Tibial artery (tissue), 4 donors: ENCODE measurements at places on chromosomes 3 and 15.

- no peak overlapping the region for H3K4me3 ChIP-seq
- no peaks in the 10 kb centered on the region for H3K36me3 ChIP-seq
- H3K27me3 ChIP-seq, result no peaks in the 10 kb centered on the region
- H3K27ac ChIP-seq, result no peak overlapping the region
- no peaks in the 10 kb centered on the region for H3K4me1 ChIP-seq
Measured at GRCh38 chr3:187769771-187770170, 24.5 kb upstream of the BCL6 start.

- no peak overlapping the region for H3K4me3 ChIP-seq
- no peaks in the 10 kb centered on the region for H3K27me3 ChIP-seq
- peaks cover 94% of the 10 kb centered on the region for H3K4me1 ChIP-seq
- no peaks in the 10 kb centered on the region for H3K36me3 ChIP-seq
Measured at GRCh38 chr15:98845138-98845884, 162.3 kb downstream of the PGPEP1L start.

DNA sequence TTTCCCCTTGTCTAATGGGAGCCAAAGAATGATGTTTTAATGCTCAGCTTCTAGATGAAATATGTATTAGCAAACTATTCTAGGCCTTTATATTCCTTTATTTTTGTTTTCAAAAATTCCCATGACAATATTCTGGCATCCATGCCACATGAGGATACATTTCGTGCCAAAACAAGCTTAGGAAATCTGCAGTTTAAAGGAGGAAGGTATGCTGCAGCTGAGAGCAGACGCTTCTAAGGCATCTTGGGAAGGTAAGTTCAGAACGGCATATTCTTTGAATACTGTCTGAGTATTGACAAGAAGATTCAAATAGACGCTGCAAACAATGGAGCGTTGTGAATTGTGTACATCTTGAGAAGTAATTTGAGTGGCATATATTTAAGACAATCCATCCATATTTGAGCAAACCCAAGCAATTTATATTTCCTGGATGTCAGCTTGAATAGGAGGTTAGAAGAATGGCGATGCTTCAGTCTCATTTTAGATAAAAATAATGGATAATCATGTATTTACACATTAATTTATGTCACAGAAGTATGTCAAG lies 158.6 kb downstream of the RAP2B start:
- no peak overlapping the region for H3K27ac ChIP-seq
- no peak for DNase-seq
- H3K27me3 ChIP-seq, result no peaks in the 10 kb centered on the region
- H3K4me3 ChIP-seq, result no peak overlapping the region
- no peaks in the 10 kb centered on the region for H3K4me1 ChIP-seq

GRCh38 chr3:79405183-79405582 lies 362.6 kb downstream of the ROBO1 start:
- no peak for DNase-seq
- H3K27ac ChIP-seq, result no peak overlapping the region
- no peaks in the 10 kb centered on the region for H3K36me3 ChIP-seq
- H3K4me3 ChIP-seq, result no peak overlapping the region
- no peaks in the 10 kb centered on the region for H3K27me3 ChIP-seq
- H3K4me1 ChIP-seq, result no peaks in the 10 kb centered on the region

GRCh38 chr3:155736381-155736780 lies 8.5 kb downstream of the PLCH1 start:
- H3K27ac ChIP-seq, result no peak overlapping the region
- H3K27me3 ChIP-seq, result no peaks in the 10 kb centered on the region
- H3K36me3 ChIP-seq, result no peaks in the 10 kb centered on the region
- H3K4me1 ChIP-seq, result no peaks in the 10 kb centered on the region
- DNase-seq, result no peak

GRCh38 chr15:33636234-33636633 lies 325.5 kb downstream of the RYR3 start:
- H3K27ac ChIP-seq, result no peak overlapping the region
- H3K4me3 ChIP-seq, result no peak overlapping the region

GRCh38 chr3:121752261-121752660 lies 2.7 kb upstream of the GOLGB1 start:
- no peaks in the 10 kb centered on the region for H3K36me3 ChIP-seq
- H3K4me1 ChIP-seq, result peaks cover 9% of the 10 kb centered on the region
- DNase-seq, result no peak
- no peak overlapping the region for H3K27ac ChIP-seq

- H3K36me3 ChIP-seq, result no peaks in the 10 kb centered on the region
- H3K27me3 ChIP-seq, result no peaks in the 10 kb centered on the region
- DNase-seq, result peak; percentile 23
- peak overlapping the region; percentile 78 for H3K27ac ChIP-seq
Measured at GRCh38 chr15:67124111-67124510, 58.7 kb downstream of the SMAD3 start.

- DNase-seq, result peak; percentile 41
- no peaks in the 10 kb centered on the region for H3K27me3 ChIP-seq
- H3K4me3 ChIP-seq, result peak overlapping the region; percentile 72
Measured at GRCh38 chr3:36944012-36944640, 728 bp downstream of the TRANK1 start.

- H3K4me3 ChIP-seq, result no peak overlapping the region
- H3K27ac ChIP-seq, result peak overlapping the region; percentile 12
- no peak for DNase-seq
- H3K4me1 ChIP-seq, result no peaks in the 10 kb centered on the region
- H3K27me3 ChIP-seq, result no peaks in the 10 kb centered on the region
- H3K36me3 ChIP-seq, result no peaks in the 10 kb centered on the region
Measured at GRCh38 chr3:123758081-123758564, 126.0 kb downstream of the MYLK start.

DNA sequence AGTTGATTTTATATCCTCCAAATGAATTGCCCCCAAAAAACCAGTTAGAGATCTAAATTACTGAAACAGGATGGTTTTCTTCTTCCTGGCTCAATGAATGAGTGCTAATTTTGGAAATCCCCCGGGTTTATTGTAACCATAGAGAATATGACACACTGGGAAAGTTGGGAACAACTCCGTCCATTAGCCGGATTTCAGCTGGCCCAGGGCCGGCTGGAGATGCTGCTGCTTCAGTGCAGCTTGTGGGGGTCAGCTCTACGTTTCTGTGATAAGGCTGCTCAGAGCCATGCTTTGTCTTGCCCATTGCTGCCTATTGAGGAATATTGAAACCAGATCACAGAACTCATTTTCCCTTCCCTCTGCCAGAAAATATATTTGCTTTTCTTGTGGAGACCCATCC lies 20.3 kb downstream of the GYG1 start:
- no peaks in the 10 kb centered on the region for H3K27me3 ChIP-seq
- DNase-seq, result no peak
- peaks cover 25% of the 10 kb centered on the region for H3K36me3 ChIP-seq

- no peaks in the 10 kb centered on the region for H3K27me3 ChIP-seq
- H3K36me3 ChIP-seq, result peaks cover 38% of the 10 kb centered on the region
- H3K27ac ChIP-seq, result no peak overlapping the region
- no peak overlapping the region for H3K4me3 ChIP-seq
Measured at GRCh38 chr3:138396752-138397410, 37.5 kb upstream of the ESYT3 start.

GRCh38 chr15:82847703-82848102 lies 38.3 kb downstream of the WHAMM start:
- no peaks in the 10 kb centered on the region for H3K36me3 ChIP-seq
- no peak overlapping the region for H3K4me3 ChIP-seq
- no peaks in the 10 kb centered on the region for H3K4me1 ChIP-seq
- H3K27me3 ChIP-seq, result no peaks in the 10 kb centered on the region
- DNase-seq, result no peak
- H3K27ac ChIP-seq, result no peak overlapping the region

GRCh38 chr3:35777065-35777464 lies 137.7 kb downstream of the ARPP21 start:
- DNase-seq, result no peak
- no peak overlapping the region for H3K27ac ChIP-seq
- H3K36me3 ChIP-seq, result no peaks in the 10 kb centered on the region

GRCh38 chr3:33537133-33537532 lies 96.9 kb upstream of the UBP1 start:
- H3K36me3 ChIP-seq, result peaks cover 41% of the 10 kb centered on the region
- no peak overlapping the region for H3K4me3 ChIP-seq
- no peaks in the 10 kb centered on the region for H3K27me3 ChIP-seq
- no peaks in the 10 kb centered on the region for H3K4me1 ChIP-seq
- DNase-seq, result no peak
